ENCODE measurements at places on chromosomes 3 and 15.

DNA sequence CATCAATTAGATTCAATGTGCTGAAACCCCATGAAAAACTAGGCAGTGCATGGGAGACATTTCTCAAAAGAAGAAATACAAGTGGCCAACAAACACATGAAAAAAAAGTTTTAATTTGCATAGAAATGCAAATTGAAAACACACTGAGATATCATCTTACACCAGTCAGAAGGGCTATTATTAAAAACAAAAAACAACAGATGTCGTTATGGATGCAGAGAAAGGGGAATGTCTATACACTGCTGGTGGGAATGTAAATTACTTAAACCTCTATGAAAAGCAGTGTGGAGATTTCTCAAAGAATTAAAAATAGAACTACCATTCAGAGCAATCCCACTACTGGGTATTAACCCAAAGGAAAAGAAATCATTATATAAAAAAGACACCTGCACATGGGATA, 98.7 kb downstream of the CCNL1 start:
- DNase-seq, result no peak

- DNase-seq, result peak; percentile 15
These were observed 58.7 kb upstream of the BCHE start for GRCh38 chr3:165895919-165896318.

DNA sequence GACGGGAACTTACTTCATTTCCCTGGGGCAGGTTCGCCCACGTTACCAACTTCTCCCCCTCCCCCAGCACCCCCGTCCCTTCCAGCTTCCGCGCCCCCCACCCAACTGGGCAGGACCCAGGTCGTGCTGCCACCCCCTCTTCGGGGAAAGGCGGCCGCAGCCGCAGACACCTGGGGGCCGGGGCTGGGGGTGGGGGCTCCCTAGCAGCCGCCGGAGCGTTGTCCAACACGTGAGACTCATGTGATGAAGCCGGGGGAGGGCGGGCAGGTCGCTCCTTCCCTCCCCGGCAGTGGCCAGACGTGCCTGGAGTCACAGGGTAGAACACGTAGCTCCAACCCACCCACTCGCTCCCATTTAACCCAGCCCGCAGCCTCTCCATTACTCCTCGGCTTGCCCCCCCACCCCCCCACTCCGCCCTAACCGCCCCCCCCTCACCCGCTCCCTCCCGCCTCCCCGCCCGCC, 240 bp upstream of the BHLHE40 start:
- DNase-seq, result peak; percentile 95

GRCh38 chr3:140363801-140364200, 314.1 kb upstream of the TRIM42 start:
- DNase-seq, result no peak

GRCh38 chr3:114299421-114299820, 5.6 kb downstream of the TIGIT start:
- DNase-seq, result peak; percentile 37

- no peak for DNase-seq
These were observed 21.8 kb downstream of the NUDT16 start for GRCh38 chr3:131403216-131403895.

DNA sequence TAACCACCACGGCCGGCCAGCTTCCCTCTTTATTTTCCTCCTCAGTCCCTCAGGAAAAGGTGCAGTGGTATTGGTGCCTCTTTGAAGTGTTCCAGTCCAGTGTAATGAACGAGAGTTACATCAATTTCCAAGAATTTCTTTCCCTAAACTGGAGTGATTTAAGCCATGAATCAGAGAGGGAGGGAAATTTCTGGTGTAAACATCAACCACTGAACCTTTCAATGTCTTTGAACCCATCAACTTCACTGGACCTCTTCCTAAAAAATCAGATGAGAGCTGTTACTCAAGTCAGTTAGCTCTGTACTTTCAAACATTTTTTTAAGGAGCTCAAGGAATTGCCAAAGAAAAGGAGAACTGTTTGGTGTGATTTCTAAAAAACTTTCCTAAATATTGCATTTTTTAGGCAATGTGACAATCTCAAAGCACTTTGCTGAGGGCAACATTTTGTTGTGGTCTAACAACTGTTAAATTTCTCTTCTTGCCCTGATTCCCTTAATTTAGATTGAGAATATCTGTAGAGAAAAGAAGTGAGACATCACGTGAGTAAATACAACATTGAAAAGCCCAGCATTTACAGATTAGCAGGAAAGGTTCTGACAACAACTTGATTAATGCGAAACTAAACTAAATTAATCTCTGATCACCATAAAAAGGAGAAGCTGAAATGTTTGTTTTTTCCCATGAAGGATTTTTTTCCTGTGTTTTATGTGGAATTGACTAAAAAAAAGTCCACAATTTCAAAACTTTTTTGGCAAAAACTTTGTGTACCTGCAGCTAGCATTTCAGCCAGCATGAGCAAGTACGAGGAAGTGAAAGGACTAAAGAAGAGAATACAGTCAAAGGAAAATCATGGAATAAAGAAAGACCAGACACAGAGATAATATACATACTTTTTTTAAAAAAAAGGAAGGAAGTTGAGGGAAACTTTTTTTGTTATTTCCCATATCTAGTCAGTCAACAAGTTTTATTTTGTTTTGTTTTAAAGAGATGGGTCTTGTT, 9.1 kb upstream of the DAZL start:
- DNase-seq, result no peak

- DNase-seq, result no peak
These were observed 72.0 kb upstream of the HERC1 start for GRCh38 chr15:63905558-63906265.

GRCh38 chr15:35721751-35722150, 175.8 kb upstream of the DPH6 start:
- DNase-seq, result no peak

DNA sequence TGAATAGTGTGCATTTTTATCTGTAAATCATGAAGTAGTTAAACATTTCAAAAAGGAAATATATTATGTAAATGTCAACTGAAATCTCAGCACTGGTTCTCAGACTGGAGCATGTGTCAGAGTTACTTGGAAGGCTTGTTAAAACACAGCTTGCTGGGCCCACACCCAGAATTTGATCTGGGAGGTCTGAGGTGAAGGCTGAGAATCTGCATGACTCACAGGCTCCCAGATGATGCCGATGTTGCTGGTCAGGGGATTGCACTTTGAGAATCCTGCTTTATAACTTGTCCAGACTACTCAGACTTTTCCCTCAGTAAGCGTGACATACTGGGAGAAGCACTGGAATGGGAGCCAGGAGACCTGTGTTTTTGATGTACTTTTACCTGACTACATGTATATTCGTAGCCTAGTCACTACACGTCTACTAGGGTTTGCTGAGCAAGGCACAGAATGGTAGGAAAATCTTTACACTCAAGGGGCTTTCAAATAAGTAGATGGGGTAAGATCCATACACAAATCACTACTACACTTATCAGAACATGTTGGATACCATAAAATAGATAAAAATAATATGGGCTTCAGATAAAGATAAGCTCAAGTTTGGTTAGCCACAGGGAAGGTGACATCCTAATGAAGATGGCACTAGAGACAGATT, 77.1 kb upstream of the MEX3B start:
- DNase-seq, result peak; percentile 58

- no peak for DNase-seq
These were observed at the start of gene SLC51A for GRCh38 chr3:196216089-196216564. SLC51A (plus strand) TSS chr3:196216534; CDS start chr3:196216713, 179 bp downstream.

DNA sequence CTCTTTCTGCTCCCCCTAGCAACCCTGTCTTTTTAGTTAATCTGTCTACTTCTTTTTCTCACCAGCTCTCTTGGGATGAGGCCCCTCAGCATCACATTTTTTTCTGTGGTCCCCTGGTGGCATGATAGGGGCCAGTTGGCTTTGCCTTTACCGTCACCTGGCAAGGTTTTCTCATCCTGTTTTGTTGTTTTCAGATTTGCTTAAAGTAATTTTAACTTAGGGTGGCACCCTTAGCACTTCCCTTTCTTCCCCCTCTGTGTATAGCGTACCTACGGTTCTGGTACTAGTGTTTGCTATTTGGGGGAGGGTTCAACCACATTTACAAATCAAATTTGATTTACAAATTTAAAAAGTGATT, 35.6 kb downstream of the PDCD6IP start:
- no peak for DNase-seq

DNA sequence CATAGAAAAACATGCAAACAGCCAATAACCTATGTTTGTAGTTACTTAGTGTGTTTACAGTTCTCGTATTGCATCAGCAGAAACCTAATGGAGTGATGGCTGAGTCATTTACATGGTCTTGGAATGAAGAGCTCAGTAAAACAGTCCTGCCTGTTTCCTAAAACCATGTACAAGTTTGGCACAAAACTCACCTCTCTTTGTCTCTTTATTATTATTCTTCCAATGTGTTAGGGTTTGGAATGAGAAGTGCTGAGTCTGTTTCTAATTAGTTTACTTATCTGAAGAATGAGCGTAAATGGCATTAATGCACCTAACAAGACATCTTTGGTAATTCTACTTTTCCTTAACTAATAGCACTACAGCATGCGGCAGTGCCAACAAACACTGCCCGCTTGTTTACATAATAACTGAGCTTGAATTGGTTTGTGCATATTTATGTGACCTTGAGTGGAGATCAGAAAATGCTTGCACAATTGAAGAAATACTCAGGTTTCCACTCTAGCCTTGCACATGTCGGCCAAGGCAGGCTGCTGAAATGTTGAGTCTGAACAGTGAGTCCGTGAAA, 385.4 kb upstream of the SEMA6D start:
- DNase-seq, result no peak

DNA sequence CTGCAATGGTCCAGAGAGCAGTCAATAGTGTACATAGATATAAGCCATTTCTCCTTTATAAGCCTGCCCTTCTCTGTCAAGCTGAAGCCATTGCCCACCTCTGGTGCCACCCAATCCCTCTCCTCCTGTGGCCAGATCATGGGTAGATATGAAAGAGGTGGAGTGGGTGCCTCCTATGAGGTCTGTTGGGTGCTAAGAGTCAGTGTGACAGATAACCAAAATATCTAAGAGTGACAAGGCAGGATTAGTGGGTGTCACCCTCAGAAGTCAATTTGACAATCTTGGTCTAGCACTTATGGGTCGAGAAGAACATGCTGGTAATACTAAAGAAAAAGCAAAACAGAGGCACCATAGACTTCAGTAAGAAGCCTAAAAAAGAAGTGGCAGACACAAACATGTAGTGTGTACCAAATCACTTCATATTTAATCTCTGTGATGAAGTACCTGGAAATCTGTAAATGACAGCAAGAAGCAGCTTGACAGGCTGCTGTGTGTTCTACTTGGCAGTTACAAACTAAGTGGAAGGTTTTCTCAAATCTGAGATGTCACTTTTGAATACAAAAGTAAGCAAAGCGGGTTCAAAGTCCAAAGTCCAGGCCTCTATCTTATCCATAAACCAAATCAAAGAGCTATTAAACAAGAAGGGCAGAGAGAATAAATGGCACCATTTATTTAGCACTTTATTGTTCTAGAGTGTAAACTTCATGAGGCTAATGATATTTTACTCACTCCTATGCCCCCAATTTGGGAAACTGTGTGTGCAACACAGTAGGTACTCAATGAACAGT, 118.9 kb upstream of the EOMES start:
- no peak for DNase-seq

GRCh38 chr3:194320744-194321243, 30.3 kb downstream of the CPN2 start:
- no peak for DNase-seq

DNA sequence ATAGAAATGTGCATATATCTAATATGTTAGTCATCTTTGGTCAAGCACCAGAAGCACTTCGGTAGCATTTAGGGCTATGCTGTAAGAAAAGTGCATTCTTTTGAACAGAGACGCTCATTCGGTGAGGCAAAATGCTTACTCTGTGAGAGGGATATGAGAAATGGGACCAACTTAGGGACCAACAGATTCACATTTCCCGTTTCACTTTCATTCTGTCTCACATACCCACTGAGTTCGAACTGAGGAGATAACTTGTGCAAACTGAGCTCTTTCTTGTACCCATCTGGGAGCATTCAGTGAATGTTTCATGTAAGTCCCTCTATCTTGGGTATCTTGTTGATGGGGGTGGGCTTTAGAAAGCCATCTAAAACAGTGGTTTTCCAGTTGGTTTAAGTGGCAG, 135.3 kb downstream of the FEZF2 start:
- DNase-seq, result no peak

All from HCT116 (cell line).